ENCODE measurements at places on chromosomes 4 and X. TPM values are rescaled to one million over a fixed set of nuclear protein-coding genes. Genes with fewer than 3 reads are reported as not detected.

The ATP1B4 gene
- not detected for total RNA-seq

The CETN2 gene
- total RNA-seq: 27.5 TPM

The CNKSR2 gene
- 1.7 TPM for total RNA-seq

The NXF2 gene
- total RNA-seq: not detected

The LRAT gene
- total RNA-seq: 22.2 TPM

The UBE2K gene
- total RNA-seq: 105 TPM

The FAT4 gene
- total RNA-seq: 5.5 TPM

The UGT2A3 gene
- not detected for total RNA-seq

The RAP1GDS1 gene
- total RNA-seq: 91.9 TPM

The AWAT2 gene
- not detected for total RNA-seq

The USP17L22 gene
- total RNA-seq: not detected

The FGD1 gene
- 16.2 TPM for total RNA-seq

The CENPVL1 gene
- not detected for total RNA-seq

The RAB9B gene
- 0.80 TPM for total RNA-seq

The CCSER1 gene
- 0.19 TPM for total RNA-seq

The ANKRD50 gene
- total RNA-seq: 25.7 TPM

The NSUN7 gene
- not detected for total RNA-seq

The ANK2 gene
- 9.9 TPM for total RNA-seq

The PF4V1 gene
- not detected for total RNA-seq

The OCIAD2 gene
- 111 TPM for total RNA-seq

The UGT2B10 gene
- total RNA-seq: not detected

All from mammary epithelial cell (primary cell).